ENCODE measurements at places on chromosomes 3 and 15.

- DNase-seq = peak; percentile 81
Measured at GRCh38 chr15:35630985-35631384, 85.0 kb upstream of the DPH6 start.

DNA sequence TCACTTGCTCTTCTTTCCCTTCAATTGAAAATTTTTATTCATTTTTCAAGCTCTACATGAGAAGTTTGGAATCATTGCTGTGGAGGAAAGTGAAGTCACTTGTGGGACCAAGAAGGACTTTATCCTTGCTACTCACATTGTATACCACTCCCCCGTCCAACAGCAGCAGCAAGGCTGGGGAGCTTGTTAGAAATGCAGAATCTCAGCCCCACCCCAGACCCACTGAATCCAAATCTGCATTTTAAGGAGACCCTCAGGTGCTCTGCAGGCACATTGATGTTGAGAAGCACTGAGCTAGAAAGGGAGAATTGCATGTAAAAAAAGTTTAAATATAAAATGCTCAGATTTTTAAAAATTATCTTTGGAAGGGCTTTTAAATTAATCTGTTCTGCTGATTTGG, 202.3 kb upstream of the MRPL3 start:
- DNase-seq = no peak

GRCh38 chr15:31366169-31366734, 39.6 kb downstream of the KLF13 start:
- peak; percentile 70 for DNase-seq

DNA sequence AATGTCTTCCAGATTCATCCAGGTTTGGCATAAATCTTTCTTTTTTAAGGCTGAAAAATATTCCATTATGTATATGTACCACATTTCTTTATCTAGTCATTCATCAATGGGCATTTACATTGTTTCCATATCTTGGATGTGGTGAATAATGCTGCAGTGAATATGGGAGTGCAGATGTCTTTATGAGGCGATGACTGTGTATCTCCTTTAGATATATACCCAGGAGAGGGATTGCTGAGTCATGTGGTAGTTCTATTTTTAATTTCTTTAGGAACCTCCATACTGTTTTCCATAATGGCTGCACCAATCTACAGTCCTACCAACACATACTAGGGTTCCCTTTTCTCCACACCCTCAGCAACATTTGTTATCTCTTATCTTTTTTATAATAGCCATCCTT, 96.3 kb downstream of the LRRC28 start:
- DNase-seq = no peak

GRCh38 chr3:99884484-99884883, 66.8 kb downstream of the CMSS1 start:
- DNase-seq = no peak

GRCh38 chr3:62201438-62202035, 171.8 kb downstream of the FEZF2 start:
- no peak for DNase-seq

DNA sequence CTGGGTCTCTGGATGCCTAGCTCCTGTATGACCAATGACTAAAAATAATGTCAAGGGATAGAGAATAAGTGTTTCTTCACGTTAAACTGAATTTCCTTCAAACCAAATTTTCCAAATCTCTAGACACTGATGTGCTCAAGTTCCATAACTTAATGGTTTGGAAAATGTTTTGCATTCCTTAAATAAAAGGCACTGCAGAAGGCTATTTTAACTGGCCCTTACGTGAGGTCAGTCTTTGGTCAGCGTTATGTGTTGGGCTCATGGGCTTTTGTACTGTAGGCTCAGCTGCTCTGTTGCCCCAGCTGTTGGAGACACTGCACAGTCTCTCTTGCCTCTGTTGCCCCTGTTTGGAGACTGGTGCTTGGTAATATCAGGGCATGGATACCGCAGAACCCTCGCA, 188.5 kb downstream of the TPRG1 start:
- no peak for DNase-seq

GRCh38 chr15:64763874-64764273, 11.5 kb downstream of the RBPMS2 start:
- no peak for DNase-seq

DNA sequence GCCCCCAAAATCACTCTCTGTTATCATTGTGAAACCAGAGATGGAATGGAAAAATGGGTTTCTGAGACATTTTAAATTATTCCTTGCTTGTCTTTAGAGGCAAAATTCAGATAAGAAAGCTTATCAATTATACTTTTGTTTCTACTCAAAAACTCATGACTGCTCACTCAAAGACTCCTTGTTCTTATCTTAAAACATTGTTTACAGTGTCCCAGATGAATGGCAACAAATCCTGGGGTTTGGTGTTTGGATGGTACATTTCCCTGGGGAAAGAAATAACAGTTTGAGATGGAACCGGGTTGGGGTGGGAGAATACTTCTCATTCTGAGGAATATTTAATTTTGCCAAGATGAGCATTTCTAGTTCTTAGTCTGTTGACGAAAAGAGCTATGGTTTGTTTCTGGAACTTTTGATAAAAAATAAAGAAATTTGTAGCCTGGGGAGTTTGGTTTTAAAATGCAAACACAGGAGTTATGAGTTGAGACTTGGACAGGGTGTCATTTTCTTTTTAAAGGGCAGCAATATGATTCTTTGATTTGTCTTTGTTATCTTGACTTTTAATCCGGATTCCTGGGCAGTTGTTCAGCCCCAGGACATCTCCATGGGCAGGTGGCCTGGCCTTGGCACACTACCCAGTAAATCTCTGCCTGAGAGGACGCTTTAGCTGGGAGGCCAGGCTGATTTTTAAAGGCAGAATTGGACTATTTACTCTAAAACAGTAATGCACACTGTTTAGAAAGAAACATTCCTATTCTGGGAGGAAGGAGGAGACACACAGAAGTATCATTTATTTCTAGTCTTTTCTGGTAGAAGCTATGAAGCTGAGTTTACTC, 32.4 kb downstream of the BTD start:
- DNase-seq = no peak

DNA sequence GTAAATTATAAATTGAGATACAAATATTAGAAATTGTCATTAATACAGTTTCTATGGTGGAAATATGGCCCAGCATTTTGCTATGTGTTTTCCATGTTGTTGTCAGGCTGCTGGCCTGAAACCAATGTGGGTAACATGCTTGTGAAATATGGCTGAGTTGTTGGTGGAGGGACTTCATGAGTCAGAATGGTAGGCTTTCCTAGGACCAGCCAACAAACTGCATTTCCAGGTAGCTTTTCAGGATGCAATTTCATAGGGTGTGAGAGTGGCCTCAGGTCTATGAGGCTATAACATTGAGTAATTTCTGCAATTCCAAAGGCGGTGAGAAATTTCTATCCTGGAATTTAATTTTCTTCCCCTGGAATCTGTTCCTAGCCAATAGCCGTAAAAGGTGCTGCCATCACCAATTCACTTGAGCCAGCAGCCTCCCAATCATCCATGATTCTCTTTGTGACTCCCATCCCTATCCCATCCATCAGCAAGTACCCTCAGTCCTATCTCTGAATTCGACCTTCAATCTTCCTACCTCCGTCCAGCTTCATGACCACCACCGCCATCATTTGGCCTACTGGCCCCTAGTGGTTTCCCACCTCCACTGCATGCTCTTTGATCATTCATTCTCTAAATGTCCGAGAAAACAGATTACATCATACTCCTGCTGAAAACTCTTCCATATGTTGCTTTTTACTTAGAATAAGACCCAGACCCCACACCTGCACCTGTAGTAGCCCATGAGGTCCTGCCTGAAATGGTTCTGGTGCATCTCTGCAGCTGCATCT, 276.6 kb upstream of the CFAP20DC start:
- no peak for DNase-seq

GRCh38 chr15:62894322-62895085, 148.0 kb upstream of the TPM1 start:
- DNase-seq = no peak

- DNase-seq = peak; percentile 41
Measured at GRCh38 chr3:183253528-183254486, 754 bp downstream of the B3GNT5 start.

GRCh38 chr15:42608110-42608531, 32.7 kb downstream of the STARD9 start:
- no peak for DNase-seq

DNA sequence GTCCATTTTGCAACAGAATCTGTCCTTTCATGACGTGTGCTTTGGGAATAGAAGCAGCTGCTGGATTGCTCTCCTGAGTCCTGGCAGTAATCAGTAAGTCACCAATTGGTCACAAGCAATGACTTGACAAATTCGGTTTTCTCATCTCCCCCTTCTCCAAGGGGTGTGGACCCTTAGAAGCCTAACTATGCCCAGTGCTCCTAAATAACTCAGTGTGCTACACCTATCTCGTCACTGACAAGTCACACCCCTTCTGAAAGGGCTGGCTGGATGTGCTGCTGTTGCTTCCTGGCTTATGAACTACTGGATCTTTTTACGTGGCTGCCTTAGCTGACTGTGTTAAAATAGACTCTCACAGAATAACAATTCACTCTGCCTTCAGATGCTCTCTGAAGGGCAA, 1351.5 kb downstream of the ZPLD1 start:
- no peak for DNase-seq

- DNase-seq = no peak
Measured at GRCh38 chr3:63977893-63978292, 45.4 kb downstream of the PSMD6 start.

- peak; percentile 32 for DNase-seq
Measured at GRCh38 chr3:140292684-140293083, 357.7 kb downstream of the CLSTN2 start.

DNA sequence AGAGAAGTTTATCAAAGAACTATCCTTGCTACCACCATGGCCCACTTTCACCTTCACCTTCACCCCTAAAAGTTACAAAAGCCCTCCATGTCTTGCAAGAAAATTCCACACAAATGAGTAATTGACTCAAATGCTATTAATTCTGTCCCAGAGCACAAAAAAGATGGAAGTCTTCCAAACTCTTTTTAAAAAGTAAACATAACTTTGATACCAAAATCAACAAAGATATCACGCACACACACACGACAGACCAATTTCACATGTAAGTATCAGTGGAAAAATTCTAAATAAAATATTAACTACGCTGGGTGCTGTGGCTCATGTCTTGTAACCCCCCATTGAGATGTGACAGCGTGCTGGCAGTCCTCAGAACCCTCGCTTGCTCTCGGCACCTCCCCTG, 1.1 kb upstream of the MCCC1 start:
- no peak for DNase-seq

- DNase-seq = no peak
Measured at GRCh38 chr15:65785151-65785550, 6.9 kb downstream of the DENND4A start.

DNA sequence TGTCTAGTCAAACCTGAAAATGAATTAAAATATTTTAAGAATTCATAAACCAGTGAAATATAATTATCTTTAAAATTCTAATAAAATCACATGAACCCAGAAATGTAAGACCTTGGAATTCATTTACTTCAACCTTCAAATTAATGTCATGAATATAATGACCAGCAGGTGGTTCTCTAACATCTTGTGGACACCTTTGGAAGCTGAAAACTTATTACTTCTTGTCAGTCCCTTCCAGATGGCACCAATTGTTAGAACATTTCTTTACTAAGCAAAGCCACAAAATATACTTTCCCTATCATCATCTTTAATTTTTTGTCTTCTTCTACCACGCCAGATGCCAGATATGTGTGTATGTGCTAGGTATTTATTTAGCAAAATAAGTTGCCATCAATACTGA, 240.0 kb downstream of the MBNL1 start:
- peak; percentile 19 for DNase-seq

- no peak for DNase-seq
Measured at GRCh38 chr3:18114894-18115293, 310.2 kb downstream of the SATB1 start.

- no peak for DNase-seq
Measured at GRCh38 chr15:45116482-45117307, 2.6 kb downstream of the DUOXA2 start.

GRCh38 chr3:31919528-31919927, 61.5 kb downstream of the OSBPL10 start:
- DNase-seq = no peak

- DNase-seq = no peak
Measured at GRCh38 chr3:32316976-32317375, 74.7 kb upstream of the CMTM7 start.

- DNase-seq = no peak
Measured at GRCh38 chr3:104886220-104886995, 480.3 kb upstream of the ALCAM start.

DNA sequence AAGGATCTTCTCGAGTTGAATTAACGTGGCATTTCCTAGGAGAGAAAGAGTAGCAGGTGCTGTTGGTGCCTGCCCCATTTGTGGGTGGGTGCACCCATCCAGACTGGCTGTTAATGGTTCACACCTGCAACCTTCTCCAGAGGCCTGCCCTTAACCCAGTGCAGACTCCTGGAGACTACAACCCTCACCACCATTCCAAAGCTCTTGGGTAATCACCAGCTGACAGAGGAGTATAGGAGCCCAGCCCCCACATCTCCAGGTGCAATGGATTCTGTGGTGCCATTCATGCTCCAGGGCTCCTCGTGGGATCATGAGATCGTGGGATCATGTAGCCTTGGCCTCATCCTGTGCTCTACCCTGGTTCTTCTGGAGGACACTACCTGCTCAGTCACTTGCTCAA, 60.2 kb downstream of the SEMA5B start:
- DNase-seq = no peak

DNA sequence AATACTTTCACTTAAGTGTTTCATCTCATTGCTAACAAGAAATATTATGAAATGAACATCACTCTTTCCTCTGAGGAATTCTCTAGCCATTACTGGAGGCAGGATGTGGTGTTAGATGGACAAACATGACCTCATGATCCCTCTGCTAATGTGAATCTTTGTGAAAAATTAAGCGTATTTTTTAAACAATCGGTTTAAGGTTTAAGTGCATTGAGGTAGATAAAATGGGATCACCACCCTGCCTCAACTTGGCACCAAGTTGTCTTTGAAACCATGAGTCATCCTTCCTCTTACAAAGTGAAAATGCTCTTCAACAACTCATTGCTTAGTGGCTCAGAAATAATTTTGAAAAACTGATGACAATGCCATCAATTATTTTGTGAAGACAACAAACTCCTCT, 76.0 kb upstream of the DCBLD2 start:
- no peak for DNase-seq

DNA sequence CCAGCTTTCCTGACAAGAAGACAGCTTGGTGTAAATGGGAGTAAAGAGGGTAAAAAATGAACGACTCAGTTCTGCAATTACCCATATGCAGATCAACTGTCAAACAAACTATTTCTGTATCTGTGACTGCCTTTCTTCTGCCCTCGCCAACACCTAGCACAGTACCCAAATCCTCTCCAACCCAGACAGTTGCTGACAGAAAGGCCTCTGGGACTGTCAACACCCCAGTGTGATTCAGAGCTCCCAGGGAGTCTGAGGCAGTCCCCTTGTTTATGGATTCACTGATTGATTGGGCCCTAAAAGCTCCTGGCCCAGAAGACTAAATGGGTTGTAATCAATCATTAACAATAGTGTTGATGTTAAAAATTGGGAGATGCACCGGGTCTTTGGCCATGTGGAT, 20.2 kb downstream of the IL17RD start:
- DNase-seq = no peak

GRCh38 chr3:182967218-182968204, 12.8 kb downstream of the DCUN1D1 start:
- DNase-seq = no peak

Data from COR-L47 (cell line).